Activated gamma-delta T cell treated with Interleukin-2 at 50 U/mL for 16 hours (primary cell): ENCODE measurements at places on chromosomes 1 and 21.

GRCh38 chr1:95197616-95198252 is 36.3 kb upstream of the RWDD3 start:
- DNase-seq = no peak

GRCh38 chr21:45417256-45417950 is 12.4 kb downstream of the COL18A1 start:
- no peak for DNase-seq

DNA sequence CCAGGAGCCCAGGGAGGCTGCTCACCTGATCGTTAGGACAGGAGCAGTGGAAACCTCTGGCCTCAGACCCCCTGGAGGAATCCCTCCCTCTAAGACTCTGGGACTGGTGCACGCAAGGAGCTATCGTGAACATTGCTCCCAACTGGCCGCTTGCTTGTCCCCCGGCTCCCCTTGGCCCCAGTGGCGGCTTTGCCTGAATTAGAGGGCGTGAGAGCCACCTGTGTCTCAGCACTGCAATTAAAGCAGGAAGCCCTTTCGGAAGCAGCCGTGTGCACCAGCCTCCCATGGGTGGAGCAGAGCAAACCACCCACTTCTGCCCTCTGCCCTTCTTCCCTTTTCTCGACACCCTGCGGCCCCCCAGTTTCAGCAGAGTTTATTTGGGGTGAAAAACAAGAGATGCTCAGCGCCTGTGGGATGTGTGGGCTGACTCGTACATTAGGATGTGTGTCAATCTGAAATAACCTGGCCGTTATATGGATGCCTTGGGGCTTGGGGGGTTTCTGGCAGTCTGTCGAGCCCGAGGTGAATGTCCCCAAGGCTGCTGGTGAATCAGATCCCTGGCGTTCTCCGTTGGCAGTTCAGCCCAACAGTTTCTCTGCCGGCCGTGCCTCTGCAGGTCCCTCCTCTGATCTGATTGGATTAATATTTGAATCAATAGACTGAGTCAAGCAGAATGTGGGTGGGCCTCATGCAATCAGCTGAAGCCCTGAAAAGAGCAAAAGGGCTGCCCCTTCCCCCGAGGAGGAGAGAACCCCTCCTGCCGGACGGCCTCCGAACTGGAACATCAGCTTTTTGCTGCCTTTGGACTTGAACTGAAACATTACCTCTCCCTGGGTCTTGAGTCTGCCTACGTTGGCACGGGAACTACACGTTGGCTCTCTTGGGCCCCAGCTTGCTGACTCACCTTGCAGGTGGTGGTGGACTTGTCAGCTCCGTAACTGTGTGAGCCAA is 7.3 kb upstream of the UMODL1 start:
- DNase-seq = peak; percentile 53

DNA sequence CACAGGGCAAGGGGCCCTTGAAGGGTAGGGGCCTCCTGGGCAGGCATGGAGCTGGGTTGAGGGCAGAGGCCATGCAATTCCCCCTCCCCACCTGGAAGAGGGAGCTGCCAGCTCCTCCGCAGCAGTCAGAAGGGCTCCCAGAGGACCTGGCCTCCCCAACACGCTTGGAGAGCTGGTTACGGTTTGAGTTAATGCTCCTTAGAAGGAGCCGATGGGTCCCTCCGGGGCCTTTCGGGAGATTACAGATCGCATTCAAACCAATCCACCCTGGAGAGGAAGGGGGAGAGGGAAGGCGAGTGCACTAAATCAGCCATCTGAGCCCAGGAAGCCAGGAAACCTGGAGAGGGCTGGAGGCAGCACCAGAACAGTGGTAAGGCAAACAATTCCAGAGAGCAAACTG is 106.3 kb upstream of the CSF3R start:
- DNase-seq = no peak

GRCh38 chr1:244896550-244896949 is 32.2 kb upstream of the HNRNPU start:
- no peak for DNase-seq

DNA sequence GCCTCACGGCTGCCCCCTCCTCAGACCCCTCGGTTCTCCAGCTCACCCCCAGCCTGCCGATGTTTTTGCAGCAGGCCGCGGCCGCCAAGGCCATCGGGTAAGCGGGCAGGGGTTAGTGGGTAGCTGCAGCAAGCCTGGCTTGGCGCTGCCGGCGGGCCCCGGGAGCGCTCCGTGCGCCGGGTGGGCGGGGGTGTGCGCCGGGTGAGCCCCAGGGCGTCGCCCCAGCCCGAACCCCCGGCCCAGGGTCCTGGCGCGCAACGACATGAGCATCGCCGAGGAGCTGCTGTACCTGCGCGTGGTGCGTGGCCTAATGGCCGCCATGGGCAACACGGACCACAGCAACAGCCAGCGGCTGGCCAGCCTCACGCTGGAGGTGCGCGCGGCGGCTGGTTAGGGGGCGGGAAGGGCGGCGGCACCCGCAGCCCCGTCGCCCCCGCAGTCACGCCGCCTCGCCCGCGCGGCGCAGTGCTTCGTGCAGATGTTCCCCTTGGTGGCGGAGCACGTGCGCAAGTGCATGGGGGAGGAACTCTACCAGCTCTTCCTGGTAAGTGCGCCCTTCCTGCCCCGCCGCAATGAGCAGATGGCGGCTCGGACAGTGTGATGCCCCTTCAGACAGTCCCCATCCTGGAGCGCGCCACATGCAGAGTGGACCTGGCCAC is 6.5 kb downstream of the RNU5D-1 start:
- DNase-seq = no peak

DNA sequence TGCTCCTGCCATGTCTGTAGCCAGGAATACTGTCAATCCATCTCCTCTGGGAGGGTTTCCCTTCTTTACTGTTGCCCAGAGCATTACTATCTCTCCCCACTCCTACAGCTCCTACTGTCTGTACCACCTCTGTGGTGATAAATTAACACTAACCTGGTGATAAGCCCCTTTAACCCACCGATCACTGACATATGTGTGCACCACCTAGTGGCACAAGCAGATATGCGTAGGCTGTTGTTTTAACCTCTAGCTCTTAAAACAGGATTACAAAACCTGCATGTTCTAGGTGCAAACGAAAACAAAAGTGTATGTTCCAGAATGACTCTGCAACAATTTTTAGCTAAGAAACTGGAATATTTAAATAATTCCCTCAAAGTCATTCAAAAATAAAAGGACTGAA is 93.9 kb upstream of the BEND5 start:
- no peak for DNase-seq

GRCh38 chr1:175976865-175977642 is 230.0 kb downstream of the COP1 start:
- DNase-seq = no peak

GRCh38 chr1:39639305-39640130 is at the start of gene HEYL:
Gene HEYL, minus strand, starts transcription at chr1:39639643. Its CDS starts 18 bp downstream, at chr1:39639625.
- peak; percentile 24 for DNase-seq

- DNase-seq = no peak
Observed at GRCh38 chr1:36463463-36463802, 751 bp downstream of the MRPS15 start.

GRCh38 chr21:38910390-38911067 is 104.8 kb downstream of the ETS2 start:
- no peak for DNase-seq

DNA sequence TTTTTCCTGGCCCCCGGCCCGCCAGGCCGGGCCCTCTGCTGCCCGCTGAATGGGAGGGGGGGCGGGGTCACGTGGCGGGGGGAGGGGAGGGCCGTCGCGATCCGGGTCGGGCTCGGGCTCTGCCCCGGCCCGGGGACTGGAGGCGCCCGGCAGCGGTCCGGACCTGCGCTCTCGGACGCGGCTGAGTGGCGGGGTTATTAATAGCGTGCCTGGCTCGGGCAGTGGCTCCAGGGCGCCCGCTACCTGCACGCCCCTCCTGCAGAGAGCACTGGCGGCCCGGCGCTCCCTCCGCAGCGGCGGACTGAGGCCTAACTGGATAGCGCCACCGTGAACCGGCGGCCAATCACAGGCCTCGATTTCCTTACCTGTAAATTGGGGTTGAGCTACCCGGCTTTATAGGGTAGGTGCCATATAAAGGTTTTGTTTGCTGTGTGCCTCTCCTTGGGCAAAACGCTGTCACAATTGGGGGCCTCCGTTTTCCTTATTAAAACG is 28.1 kb downstream of the AHDC1 start:
- no peak for DNase-seq

DNA sequence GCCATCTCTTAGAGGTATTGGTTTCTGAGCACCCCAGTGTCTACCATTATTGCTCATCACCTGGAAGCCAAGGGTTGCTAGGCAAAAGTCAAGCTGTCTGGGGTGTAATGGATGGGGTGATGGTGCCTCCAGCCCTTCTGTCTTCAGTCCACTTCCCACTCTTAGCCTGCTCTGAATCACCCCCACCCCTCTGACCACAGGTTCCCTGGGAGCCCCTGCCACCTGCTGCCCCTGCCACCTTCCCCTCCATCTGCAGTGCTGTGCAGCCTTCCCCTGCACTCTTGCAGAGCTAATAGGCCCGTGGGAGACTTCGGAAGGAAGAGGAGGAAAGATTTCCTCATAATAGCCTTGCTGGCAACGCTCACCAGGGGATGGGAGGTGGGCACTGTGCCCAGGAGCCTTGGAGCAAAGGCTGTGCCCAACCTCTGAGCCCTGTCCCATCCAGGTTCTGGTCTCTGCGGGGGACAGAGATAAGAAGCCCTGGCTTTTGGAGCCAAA is 35.5 kb downstream of the CAPN2 start:
- DNase-seq = no peak

DNA sequence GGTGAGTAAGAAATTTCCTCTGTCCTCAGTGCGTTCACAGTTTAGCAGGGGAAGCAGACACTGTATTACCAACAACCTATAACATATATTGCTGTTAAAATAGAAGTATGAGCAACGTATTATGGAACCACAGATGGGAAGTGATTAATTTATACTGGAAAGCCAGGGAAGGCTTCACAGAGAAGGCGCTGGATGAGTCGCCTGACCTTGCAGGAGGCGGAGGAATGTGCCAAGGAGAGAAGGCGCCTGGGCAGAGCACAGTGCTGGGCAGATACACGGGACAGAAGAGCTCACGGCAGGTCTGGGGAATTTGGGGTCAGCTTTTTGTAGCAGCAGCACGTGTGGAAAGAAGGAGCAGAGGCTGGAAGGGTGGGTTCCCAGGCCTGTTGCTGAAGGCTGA is 116.3 kb downstream of the DHRS3 start:
- no peak for DNase-seq

GRCh38 chr21:27219068-27219467 is 252.2 kb upstream of the ADAMTS5 start:
- DNase-seq = no peak

DNA sequence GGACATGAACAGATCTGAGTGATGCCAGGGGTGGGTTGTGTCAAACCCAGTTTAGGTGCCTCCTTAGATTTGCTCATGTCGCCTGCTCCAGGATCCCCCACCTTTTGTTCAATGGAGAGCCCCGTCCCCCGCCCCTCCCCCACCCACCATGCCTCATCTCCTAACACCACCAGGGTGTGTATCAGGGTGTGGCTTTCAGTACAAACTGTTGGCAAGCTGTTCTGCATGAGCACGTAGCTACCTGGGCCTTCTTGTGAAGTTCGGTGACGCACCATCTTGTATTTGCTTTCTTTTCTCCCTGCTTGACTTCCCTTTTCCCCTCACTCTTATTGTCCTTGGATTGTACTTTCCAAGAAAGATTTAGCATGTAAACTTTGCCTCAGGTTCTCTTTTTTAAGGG is 94.8 kb downstream of the EBNA1BP2 start:
- DNase-seq = no peak

DNA sequence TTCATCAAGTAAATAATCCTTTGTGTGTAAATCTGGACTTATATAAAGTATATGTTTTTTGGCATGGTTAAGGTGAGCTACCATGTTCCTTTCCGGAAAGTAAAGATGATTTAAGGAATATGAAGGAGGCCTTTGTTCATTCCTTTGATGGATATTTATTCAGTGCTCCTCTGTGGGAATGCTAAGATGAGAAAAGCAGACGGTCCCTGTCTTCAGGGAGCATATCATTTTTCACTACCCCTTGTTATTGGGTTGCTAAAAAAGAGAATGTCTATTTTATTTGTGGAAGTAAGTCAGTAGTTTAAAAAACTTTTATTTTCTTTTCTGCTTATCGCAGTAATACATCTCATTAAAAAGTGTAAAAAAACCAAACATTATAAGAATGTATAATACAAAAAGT is 35.1 kb upstream of the CNN3 start:
- DNase-seq = no peak

DNA sequence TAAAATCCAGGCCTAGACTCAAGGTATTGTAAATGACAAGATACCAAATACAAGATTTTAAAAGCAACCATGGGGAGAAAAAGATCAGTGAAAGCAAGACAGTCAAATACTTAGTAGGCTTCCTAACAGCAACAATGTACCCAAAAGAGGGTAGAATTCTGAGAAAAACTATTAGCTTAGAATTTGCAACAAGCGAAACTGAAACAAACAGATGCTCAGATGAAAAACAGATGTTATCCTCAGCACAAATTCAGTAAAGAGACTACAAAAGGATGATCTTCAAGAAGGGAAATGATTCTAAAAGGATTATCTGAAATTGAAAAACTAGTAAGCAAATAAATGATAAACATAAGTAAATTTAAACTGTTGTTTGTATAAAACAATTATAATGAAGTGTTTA is 40.0 kb downstream of the PDC start:
- DNase-seq = no peak

- DNase-seq = no peak
Observed at GRCh38 chr1:160472112-160472511, 50.9 kb downstream of the SLAMF6 start.

- no peak for DNase-seq
Observed at GRCh38 chr1:167430849-167431242, 87.5 kb downstream of the CD247 start.
